ENCODE measurements at places on chromosomes 3 and 15. TPM values are rescaled to one million over a fixed set of nuclear protein-coding genes. Genes with fewer than 3 reads are reported as not detected.

DNA sequence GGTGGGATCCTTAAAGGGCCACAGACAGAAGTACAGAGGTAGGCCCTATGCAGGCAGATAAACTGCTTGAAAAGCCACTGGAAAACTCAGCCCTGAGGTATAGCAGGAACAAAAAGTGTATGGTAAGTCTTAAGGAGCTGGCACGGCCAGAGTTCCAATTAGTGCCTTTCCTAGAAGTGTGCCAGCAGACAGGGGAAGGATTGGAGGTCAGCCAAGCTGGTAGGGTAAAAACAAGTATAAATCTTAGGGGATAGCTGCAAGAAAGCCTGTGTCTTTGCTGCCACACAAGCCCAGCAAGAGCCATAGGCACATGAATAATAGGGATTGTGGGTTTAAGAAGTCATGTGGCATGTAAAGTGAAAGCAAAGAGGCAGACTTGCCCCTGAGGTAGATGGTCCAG is 582.5 kb downstream of the PLOD2 start:
- no peak for DNase-seq

SPATA12 gene
- total RNA-seq: not detected

DNA sequence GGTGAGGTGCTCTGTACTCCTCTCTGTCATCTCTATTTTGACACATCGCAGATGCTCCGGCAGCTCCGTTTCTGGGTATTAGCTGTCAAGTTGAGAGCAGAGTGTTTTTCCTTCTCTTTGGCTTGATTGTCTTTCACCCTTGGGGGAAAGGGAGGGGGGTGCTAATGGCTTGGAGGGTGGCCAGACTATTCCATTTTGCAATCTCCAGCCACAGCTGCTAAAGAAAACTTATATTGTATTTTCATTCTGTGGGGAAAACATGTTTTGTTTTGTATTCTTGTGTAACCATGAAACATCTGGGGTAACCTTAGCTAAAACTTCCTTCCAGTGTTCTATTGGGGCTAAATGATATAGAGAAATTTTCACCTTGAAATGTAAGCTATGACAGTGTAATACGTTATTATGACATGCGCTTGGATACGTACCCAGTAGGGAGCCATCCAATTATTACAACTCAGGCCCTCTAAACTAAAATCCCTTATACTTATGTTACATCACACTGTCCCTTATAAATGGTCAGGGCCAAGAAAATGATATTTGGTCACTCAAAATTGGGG is 14.0 kb upstream of the LARP6 start:
- DNase-seq: no peak

ACAA1 gene
- 102 TPM for total RNA-seq

ATP8B4 gene
- 4.7 TPM for total RNA-seq

Data from mucosa of descending colon (tissue), 3 donors.